ENCODE measurements at places on chromosomes 7 and 10. TPM values are rescaled to one million over a fixed set of nuclear protein-coding genes. Genes with fewer than 3 reads are reported as not detected.
A peak's percentile ranks its signal among the peaks of the same experiment; 100 is the strongest.

The PLCE1 gene
- 7.0 TPM for total RNA-seq

The TLX1 gene
- not detected for total RNA-seq

The PKD2L1 gene
- total RNA-seq = not detected

The TBXAS1 gene
- total RNA-seq = 3.5 TPM

The TMEM229A gene
- not detected for total RNA-seq

The FAM221A gene
- 4.0 TPM for total RNA-seq

The WNT16 gene
- 0.81 TPM for total RNA-seq

The CYP17A1 gene
- not detected for total RNA-seq

The LRRD1 gene
- total RNA-seq = not detected

GRCh38 chr7:156897673-156898072 is 4.7 kb upstream of the LMBR1 start:
- H3K36me3 ChIP-seq = no peaks in the 10 kb centered on the region
- DNase-seq = no peak
- no peak overlapping the region for H3K4me3 ChIP-seq
- H3K27ac ChIP-seq = no peak overlapping the region

GRCh38 chr10:125709553-125710474 is 9.7 kb upstream of the EDRF1 start:
- H3K4me3 ChIP-seq = no peak overlapping the region
- H3K27ac ChIP-seq = no peak overlapping the region
- peaks cover 12% of the 10 kb centered on the region for H3K4me1 ChIP-seq
- H3K27me3 ChIP-seq = peaks cover 16% of the 10 kb centered on the region

DNA sequence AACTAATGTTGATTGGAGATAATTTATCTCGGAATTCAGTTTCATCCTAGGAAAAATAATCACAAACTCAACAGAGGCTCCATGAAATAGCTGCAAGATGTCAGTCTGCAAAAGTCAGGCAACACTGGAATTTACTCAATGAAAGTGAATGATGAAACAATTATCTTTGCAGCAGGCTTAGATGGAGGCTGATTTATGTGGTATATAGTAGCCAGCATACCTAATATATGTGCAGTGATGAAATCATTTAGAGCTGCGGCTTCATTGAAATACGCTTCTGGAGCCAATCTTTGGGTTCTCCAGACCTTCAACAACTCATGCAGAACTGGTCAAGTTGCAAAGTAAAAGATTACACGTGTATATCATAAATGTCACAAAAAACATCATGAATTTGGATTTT is 113.3 kb downstream of the ITGA8 start:
- no peaks in the 10 kb centered on the region for H3K27me3 ChIP-seq
- no peak overlapping the region for H3K27ac ChIP-seq
- H3K36me3 ChIP-seq = peaks cover 4% of the 10 kb centered on the region
- H3K4me1 ChIP-seq = peaks cover 29% of the 10 kb centered on the region

- DNase-seq = no peak
- H3K4me1 ChIP-seq = no peaks in the 10 kb centered on the region
- H3K27me3 ChIP-seq = no peaks in the 10 kb centered on the region
- H3K4me3 ChIP-seq = no peak overlapping the region
- no peak overlapping the region for H3K27ac ChIP-seq
- no peaks in the 10 kb centered on the region for H3K36me3 ChIP-seq
Observed at GRCh38 chr7:123397746-123398338, 136.6 kb downstream of the IQUB start.

- H3K27me3 ChIP-seq = no peaks in the 10 kb centered on the region
- no peak overlapping the region for H3K27ac ChIP-seq
- no peaks in the 10 kb centered on the region for H3K36me3 ChIP-seq
- H3K4me1 ChIP-seq = no peaks in the 10 kb centered on the region
- no peak for DNase-seq
Observed at GRCh38 chr7:122442929-122443328, 138.4 kb upstream of the FEZF1 start.

GRCh38 chr7:125934955-125935354 is 1005.3 kb upstream of the POT1 start:
- H3K4me1 ChIP-seq = no peaks in the 10 kb centered on the region
- no peaks in the 10 kb centered on the region for H3K27me3 ChIP-seq
- no peak overlapping the region for H3K4me3 ChIP-seq
- H3K27ac ChIP-seq = no peak overlapping the region

- H3K4me1 ChIP-seq = peaks cover 15% of the 10 kb centered on the region
- H3K27me3 ChIP-seq = no peaks in the 10 kb centered on the region
- no peak overlapping the region for H3K4me3 ChIP-seq
- no peak for DNase-seq
- no peaks in the 10 kb centered on the region for H3K36me3 ChIP-seq
Observed at GRCh38 chr10:5625992-5626777, 40.2 kb downstream of the ASB13 start.

GRCh38 chr7:18515067-18515466 is 19.5 kb downstream of the HDAC9 start:
- no peak for DNase-seq
- H3K4me3 ChIP-seq = no peak overlapping the region
- H3K4me1 ChIP-seq = peaks cover 16% of the 10 kb centered on the region
- peak overlapping the region; percentile 13 for H3K27ac ChIP-seq
- H3K27me3 ChIP-seq = no peaks in the 10 kb centered on the region

GRCh38 chr7:68107261-68107660 is 1110.6 kb downstream of the TYW1 start:
- no peaks in the 10 kb centered on the region for H3K36me3 ChIP-seq
- H3K4me1 ChIP-seq = no peaks in the 10 kb centered on the region
- H3K27ac ChIP-seq = no peak overlapping the region
- no peaks in the 10 kb centered on the region for H3K27me3 ChIP-seq

GRCh38 chr7:1210979-1211608 is 21.6 kb upstream of the UNCX start:
- H3K36me3 ChIP-seq = peaks cover 4% of the 10 kb centered on the region
- peaks cover 16% of the 10 kb centered on the region for H3K4me1 ChIP-seq
- H3K4me3 ChIP-seq = no peak overlapping the region

DNA sequence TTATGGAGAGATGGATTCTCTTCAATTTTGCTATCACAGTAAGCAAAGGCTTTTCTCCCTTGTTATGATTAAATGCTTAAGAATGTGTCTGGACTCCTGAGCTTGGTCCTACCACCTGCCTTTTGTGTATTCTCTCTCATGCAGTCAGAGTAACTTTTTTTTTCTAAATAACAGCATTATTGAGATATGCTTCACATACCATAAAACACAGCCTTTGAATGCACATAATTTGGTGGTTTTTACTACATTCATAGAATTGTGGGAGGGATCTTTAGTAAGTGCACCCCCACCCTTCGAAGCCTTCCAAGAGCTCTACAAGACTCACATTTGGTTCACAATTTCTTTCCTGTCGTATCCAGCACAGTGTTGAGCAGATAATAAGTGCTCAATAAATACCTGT is 175.5 kb downstream of the ADAM12 start:
- no peak overlapping the region for H3K4me3 ChIP-seq
- H3K27ac ChIP-seq = no peak overlapping the region
- peaks cover 5% of the 10 kb centered on the region for H3K36me3 ChIP-seq
- H3K27me3 ChIP-seq = no peaks in the 10 kb centered on the region
- no peak for DNase-seq
- H3K4me1 ChIP-seq = peaks cover 46% of the 10 kb centered on the region

Data from osteocyte (in vitro differentiated cells).